ENCODE measurements at places on chromosomes 13 and 19.

DNA sequence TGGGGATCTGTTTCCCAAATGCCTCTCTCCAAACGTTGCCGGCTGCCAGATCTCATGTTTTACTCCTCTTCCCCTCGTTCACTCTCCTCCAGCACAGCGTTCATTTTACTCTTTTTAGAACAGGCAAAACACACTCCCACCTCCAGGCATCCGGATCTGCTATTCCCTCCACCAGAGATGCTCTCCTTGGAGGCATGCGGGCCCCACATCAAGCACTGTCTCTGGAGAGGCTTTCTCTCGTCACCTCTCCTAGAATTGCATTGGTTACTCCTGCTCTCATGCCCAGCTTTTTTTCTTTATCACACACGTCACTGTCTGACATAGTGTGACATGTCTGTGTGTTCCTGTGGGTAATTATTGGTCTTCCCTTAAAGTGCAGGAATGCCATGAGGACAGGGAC lies 20.1 kb upstream of the MYADM start:
- no peak for DNase-seq

GRCh38 chr13:110617321-110618072 lies 2.2 kb downstream of the NAXD start:
- DNase-seq, result no peak

DNA sequence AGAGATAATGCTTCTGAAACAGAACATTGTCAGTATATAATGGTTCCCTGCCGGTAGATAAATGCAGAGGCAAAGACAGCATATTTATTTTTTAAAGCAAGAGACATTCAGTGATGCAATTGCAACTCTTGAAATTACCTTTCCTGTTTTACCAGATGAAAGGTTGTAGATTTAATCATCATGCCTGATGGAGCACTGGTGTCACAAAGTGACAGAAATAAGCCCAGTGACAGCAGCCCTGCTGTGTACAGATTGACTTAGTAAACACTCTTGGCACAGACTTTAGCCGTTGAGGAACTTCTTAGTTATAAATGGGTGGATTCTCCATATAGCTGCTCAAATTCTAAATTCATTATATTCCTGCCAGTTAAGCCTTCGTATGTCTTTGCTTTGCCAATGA lies 172.5 kb downstream of the ITGBL1 start:
- DNase-seq, result no peak

GRCh38 chr19:35154525-35155406 lies at the start of gene FXYD5:
TSS of gene FXYD5 (plus strand) at chr19:35154735. CDS start at chr19:35155551, 816 bp downstream.
- peak; percentile 51 for DNase-seq

DNA sequence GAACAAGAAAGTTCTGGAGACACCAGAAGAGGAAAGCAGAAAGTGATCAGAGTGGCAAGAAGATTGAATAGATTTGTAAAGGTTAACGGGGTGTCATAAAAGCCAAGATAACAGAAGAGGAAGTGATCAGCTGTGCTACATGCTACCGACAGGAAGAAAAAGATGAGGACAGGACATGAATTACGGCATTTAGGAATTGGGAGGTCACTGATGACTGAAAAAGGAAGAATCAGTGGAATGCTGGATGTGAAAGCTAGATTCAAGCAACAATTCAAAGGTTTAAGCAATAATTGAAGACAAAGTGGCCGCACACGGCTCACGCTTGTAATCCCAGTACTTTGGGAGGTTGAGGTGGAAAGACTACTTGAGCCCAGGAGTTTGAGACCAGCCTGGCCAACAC lies 15.1 kb downstream of the ZNF160 start:
- no peak for DNase-seq

GRCh38 chr13:50390503-50391248 lies 375.4 kb downstream of the KCNRG start:
- no peak for DNase-seq

DNA sequence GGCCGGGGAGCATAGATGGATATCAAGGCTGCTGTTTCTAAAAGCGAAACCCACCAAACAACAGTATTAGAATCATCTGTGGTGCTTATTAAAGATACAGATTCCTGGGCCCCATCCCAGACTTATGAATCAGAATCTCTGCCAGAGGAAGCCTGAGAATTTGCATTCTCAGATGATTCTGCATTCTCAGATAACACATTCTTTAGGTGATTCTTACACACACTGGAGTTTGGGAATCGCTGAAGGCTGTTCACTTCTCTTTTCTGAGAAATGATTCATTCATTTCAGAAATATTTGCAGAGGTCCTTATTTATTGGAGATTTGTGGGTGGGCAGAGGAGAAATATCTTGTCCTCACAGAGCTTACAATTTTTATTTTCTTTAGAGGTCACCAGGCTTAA lies 24.4 kb downstream of the ALOX5AP start:
- DNase-seq, result no peak

GRCh38 chr19:20858861-20859260 lies 64.2 kb upstream of the ZNF85 start:
- no peak for DNase-seq

DNA sequence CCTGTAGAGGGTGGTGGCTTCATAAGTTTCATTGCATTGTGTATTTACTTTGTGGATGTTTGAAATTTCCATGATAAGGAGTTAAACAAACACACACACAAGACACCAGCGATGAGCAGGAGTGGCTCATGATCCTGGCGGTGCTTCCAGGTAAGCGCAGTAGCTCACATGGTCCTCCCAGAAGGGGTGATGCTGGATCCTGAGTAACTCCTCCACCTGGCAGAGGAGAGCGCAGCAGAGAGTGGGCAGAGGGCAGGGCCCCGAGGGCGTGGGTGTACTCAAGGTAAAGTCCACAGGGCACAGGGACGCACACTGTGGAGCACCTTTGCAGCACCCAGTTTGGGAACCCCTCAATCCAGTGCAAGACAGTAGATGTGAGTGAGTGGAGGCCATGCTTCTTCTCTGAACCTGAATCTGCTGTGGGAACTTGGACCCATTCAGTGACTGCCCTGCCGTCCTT lies 54.0 kb downstream of the RFX2 start:
- DNase-seq, result no peak

DNA sequence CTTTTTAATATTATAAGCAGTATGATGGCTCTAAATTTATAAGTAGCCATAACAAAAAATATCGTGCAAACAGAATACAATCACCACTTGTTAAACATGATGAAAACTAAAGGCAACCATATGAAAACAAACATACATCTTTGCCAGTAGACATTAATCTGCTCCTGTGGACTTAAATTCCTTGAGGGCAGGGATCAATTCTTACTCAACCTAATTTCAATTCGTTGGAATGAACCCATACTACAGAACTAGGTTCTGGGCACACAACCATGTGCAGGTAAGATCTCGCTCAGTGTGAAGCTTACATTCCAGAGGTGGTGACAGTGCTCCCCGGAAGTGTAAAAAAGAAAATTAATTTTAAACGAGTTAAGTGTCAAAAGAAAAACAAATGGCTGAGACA lies 13.4 kb downstream of the TBC1D4 start:
- no peak for DNase-seq

DNA sequence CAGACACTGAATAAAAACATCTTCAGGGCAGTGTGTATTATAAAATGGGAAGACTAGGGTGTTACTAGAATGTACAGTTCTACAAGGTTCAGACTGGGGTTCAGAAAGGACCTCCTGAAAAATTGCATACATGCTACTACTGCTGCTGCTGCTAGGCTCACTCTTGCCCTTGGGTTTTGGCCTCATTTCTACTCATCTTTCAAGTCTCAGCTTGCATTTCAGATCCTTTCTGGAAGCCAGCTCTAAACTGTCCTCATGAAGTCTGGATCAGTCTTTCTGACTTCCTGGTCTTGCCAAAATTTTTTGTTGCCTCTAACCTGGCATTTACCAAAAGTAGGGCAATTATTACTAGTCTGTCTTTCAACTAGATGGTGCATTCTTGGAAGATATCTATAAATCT lies 393.3 kb downstream of the DIAPH3 start:
- no peak for DNase-seq

- DNase-seq, result peak; percentile 83
Observed at GRCh38 chr19:10230861-10231611, at the start of gene S1PR2. TSS of gene S1PR2 (minus strand) at chr19:10231331. CDS start at chr19:10224905, 6,426 bp downstream.

DNA sequence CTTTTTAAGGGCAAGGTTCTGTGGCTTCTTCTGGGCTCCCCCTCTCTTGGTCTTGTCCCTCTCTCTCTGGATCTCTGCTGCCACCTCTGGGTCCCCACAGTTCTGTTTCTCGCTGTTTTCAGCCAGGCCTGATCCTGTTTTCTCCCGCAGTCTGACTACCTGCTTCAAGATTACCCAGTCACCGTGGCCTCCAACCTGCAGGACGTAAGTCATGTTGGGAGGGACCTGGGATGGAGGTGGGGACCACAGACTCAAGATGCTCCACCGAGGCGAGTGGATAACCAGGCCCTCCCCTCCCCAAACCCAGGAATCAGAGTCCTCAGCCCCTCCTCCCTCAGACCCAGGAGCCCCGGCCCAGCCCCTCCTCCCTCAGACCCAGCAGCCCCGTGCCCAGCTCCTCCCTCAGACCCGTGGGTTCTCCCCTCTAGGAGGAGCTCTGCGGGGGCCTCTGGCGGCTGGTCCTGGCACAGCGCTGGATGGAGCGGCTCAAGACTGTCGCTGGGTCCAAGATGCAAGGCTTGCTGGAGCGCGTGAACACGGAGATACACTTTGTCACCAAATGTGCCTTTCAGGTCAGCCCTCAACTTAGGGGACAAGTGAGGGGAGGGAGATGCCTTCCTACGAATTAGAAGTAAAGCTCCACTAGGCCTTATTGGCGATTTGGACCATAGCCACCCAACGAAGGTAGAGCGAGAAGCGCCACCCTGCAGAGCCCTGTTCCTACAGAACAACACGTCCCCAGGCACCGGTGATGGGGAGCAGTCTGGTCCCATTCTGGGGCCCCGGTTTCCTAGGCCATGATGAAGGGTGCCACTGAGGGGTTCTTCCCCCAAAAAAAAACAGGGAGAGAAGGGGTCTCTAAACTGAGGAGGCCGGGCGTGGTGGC lies 2.2 kb downstream of the FLT3LG start:
- DNase-seq, result peak; percentile 71

DNA sequence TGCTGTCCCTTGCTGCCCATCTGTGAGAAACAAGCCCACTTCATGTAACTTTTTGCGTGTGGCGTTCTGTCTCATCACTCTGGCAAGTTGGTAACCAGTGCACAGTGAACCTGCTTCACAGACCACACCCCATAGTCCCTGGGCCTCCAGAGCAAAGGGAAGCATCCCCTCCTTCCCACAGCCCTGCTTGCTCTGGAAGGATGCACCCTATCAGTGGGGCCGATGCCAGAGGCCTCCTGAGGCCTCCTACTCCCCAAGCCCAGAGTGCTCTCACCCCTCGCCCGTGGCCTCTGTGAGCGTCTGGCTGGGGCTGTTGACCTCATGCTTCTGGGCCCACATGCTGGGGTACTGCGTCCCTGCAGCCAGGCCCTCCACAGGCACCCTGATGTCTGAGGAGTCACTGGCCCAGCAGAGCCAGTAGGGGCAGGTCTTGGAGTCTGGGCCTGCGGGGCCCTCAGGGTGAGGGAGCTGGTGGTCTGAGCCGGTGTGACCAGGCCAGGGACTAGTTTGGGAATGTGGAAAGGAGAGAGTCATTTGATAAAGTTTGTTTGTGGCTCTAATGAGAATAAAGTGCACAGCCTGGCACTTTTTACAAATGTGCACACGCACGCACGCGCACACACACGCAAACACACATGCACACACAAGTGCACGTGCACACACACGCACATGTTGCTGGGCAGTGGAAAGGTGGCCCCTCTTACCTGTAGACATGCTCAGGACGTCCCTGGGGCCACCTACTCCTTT lies 5.1 kb downstream of the TMEM86B start:
- no peak for DNase-seq

DNA sequence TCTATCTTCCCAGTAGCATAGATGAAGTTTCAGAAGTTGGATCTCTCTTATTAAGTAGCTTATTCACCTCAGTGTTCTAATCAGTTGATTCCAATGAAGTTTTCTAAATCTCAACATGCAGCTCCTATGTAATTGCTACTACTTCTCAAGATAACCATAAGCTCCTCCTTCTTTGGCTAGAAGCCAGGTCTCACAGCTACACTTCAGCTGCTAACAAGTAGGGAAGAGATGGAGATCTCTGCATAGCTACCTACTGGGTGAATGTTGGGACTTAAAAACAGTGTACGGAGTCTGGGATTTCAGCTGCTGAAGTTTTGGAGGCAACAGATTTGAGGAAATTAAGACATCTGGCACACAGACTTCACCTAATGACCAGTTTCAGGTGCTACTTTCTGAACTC lies 661.0 kb downstream of the SLITRK1 start:
- no peak for DNase-seq

DNA sequence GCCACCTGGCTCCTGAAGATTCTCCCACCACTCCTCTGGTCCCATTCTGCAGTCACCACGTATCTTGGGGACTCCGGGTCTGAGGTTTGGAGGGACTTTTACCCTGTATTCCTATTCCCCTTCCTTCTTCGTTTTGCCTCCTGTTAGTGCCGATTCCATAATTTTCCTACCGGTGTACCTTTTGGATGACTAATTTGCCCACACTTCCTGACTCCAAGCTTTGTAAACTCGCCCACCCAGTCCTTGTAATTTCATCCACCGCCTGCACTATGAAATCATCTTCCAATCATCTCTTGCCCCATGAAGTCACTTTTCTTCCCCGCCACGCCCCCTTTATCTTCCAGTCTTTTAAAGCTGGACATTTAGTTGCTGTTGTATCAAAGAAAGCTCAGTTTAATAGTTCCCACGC lies 572 bp downstream of the UCHL3 start:
- no peak for DNase-seq

DNA sequence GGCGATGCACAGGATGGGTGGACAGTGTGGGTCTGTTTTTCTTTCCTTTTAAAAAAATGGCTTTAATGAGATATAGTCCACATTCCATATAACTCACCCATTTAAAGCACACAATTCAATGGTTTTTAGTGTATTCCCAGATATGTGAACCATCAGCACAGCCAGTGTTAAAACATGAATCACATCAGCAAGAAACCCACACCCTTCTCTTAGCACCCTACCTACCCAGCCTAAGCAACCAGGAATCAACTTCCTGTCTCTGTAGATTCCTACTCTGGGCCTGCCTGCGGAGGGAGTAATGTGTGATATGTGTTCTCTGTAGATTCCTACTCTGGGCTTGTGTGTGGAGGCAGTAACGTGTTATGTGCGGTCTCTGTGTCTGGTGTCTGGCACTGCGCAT lies 11.9 kb downstream of the TMEM255B start:
- no peak for DNase-seq

GRCh38 chr13:80058626-80059025 lies 282.3 kb downstream of the SPRY2 start:
- DNase-seq, result no peak

DNA sequence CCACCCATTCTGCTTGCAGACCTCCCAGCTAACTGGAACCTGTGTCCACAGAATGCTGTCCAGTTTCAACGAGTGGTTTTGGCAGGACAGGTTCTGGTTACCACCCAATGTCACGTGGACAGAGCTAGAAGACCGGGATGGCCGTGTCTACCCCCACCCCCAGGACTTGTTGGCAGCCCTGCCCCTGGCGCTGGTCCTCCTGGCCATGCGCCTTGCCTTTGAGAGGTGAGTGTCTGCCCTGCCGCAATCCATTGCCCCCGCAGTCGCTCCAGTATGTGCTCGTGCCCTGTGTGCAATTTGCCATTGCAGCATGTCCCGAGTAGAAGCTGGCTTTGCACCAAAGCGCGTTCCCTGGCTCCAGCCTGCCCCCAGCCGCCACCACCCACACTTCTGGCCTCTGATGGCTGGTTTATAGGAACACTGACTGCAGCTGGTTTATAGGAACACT lies 41.9 kb downstream of the CERS4 start:
- no peak for DNase-seq

- peak; percentile 7 for DNase-seq
Observed at GRCh38 chr13:87884884-87885283, 213.7 kb downstream of the SLITRK5 start.

GRCh38 chr19:5120321-5120720 lies 151.4 kb downstream of the KDM4B start:
- no peak for DNase-seq

GRCh38 chr13:40637643-40638042 lies 28.8 kb downstream of the FOXO1 start:
- no peak for DNase-seq
